PC-9 (cell line): ENCODE measurements at places on chromosomes 16 and 17.

DNA sequence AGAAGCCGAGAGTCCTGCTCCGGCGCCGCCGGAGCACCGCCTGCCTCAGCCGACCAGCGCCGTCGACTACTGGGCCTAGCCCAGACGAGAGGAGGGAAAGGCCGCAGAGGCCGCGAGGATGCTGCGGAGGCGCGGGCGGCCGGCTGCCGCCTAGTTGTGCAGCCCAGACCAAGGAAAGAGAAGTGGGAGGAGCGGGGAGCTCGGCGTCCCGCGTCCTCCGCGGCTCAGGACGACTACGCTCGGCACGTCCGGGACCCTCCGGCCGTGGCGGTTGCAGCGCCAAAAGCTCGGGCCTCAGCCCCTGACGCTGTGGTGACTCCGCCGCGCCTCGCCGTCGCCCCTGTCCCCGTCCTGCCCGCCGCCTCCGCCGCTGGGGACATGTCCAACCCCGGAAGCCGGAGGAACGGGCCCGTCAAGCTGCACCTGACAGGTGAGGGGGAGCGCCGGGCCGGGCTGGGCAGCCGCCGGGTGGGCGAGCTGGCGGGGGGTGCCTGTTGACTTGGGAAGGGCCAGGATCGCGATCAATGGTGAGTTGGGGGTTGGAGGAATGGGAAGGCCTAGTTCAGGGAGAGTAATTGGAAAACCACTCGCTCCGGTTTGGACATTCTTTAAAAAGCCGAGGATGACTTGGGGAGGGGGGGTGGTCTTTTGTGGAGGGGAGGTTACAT lies 37.7 kb downstream of the RNF135 start:
- no peak for DNase-seq

DNA sequence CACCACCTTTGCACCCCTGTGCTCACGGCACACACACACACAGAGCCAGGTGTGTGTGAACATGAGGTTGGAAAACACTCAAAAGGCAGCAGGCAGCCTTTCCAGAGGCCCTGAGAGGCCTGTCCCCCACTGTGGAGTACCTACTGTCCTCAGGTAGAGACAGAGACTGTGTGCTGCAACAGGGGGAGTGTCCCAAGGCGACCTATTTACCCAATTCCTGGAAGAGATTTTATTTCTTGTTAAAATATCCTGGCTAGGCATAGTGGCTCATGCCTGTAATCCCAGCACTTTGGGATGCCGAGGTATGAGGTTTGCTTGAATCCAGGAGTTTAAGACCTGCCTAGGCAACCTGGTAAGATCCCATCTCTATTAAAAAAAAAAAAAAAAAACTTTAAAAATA lies 108.5 kb downstream of the COPRS start:
- no peak for DNase-seq

DNA sequence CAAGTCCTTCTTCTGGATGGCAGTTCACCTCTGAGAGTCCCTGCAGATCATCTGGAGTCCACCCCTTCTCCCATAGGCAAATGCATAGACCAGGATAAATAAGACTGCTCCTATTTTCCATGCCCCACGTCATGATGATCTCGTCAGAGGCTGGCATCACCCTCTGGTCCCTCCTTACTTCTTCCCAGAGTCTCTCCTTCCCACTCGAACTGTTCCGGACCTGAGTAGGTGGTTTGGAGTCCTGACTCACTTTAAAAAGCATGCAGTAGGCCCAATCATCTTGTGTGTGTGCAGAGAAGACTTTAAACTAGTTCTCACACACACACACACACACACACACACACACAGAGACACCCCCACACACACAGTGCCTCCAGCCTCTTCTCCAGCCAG lies 72.0 kb downstream of the SOX9 start:
- DNase-seq, result no peak

DNA sequence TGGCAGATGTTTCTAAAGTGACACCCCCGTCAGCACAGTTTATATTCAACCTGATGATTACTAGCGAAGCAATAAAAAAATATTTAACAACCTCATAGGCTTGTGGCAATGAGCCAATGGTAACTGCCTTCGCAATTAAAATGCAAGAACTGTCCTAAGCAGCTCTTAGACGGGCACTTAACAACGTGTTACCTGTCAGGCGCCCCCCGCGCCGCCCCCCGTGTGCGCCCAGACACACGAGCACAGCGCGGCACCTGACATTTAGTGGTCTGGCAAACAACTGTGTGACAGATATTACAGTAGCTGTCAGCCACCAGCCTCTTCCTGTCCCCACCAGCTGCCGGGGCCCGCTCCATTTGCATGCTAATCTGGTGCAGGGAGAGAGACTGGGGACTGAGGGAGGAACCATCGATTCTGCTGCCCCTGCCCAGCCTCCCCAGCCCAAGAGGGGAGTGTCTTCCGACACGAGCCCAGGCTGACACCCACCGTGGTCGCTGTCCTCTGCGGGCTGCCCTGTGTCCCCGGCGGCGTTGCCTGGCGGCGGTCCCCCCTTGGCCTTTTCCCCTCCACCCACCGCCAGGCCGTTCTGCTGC lies 12.7 kb downstream of the NDUFAF8 start:
- no peak for DNase-seq

GRCh38 chr16:77760800-77761199 lies 27.6 kb upstream of the VAT1L start:
- no peak for DNase-seq

- DNase-seq, result no peak
Measured at GRCh38 chr17:49456183-49456965, 38.7 kb upstream of the NGFR start.

DNA sequence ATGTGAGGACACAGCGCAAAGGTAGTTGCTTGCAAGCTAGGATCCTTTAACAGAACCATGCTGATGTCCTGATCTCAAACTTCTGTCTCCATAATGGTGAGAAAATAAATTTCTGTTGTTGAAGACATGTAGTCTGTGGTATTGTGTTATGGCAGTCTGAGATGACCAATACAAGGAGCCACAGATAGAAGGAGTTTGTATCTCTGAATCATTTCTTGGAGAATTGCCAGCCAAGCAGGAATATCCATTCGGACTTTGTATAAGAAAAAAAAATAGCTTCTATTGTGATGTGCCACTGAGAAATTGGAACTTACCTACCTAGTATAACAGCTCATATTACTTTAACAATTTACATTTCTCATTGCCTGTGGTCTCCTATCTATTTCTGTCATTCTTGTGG lies 447.6 kb upstream of the CA10 start:
- DNase-seq, result no peak
